Activated CD4-positive, alpha-beta T cell treated with anti-CD3 and anti-CD28 coated beads, Interleukin-2, amount 50 U/mL, for 48 hours (primary cell): ENCODE measurements at places on chromosomes 3 and 15.
A peak's percentile ranks its signal among the peaks of the same experiment; 100 is the strongest.

GRCh38 chr15:65386376-65386775 lies 8.6 kb upstream of the IGDCC3 start:
- DNase-seq = no peak

GRCh38 chr3:146189519-146190173 lies 28.7 kb upstream of the PLOD2 start:
- DNase-seq = peak; percentile 2

GRCh38 chr15:66896611-66897010 lies 168.8 kb upstream of the SMAD3 start:
- no peak for DNase-seq

- DNase-seq = no peak
Measured at GRCh38 chr3:107619549-107619948, 96.8 kb downstream of the BBX start.

GRCh38 chr15:29913528-29914135 lies 91.4 kb upstream of the TJP1 start:
- DNase-seq = no peak

GRCh38 chr15:77966540-77967234 lies 110.8 kb downstream of the TBC1D2B start:
- DNase-seq = peak; percentile 61
